ENCODE measurements at places on chromosomes 6 and 20.
A peak's percentile ranks its signal among the peaks of the same experiment; 100 is the strongest.

- no peak for DNase-seq
These were observed 19.6 kb downstream of the RRBP1 start for GRCh38 chr20:17662333-17663039.

- no peak for DNase-seq
These were observed 43.0 kb upstream of the PTGIS start for GRCh38 chr20:49610691-49611538.

DNA sequence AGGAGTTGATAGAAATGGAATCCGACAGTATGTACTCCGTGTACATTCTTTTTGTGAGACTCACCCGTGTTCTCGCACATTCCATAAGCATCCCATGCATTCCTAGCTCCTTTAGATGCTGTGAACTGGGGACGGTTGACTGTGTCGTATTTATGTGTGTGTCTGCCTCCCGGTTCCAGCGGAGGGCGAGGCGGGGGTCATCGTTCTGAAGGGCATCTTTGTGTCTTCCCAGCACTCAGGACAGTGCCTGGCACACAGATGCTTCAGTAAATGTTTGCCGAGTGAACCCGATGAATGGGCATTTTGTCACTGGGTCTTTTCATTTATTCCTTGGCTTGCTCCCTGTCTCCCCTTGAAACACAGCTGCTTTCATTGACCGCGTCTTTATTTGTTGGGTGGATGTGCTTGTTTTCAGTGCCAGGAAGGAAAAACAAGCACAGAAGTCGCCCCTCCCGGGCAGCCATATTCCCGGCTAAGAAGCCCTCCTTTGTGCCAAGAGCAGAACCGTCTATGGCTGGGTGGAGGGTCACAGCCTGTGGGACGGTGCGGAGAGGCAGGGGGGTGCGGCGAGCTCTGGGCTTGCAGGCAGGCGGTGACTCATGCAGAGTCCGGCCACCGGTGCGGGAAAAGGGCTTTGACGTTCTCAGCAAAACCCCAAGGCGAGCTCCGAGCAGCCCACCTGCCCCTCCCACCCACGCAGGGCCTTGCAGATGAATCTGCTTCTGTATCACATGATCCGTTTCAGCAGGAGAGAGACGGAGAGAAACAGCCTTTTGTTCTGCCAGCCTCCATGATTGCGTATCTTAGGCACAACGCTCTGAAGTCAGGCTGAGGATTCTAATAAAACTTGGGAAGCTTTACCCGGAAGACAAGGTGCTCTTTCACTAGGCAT, 11.2 kb upstream of the PSMG4 start:
- DNase-seq = peak; percentile 75

DNA sequence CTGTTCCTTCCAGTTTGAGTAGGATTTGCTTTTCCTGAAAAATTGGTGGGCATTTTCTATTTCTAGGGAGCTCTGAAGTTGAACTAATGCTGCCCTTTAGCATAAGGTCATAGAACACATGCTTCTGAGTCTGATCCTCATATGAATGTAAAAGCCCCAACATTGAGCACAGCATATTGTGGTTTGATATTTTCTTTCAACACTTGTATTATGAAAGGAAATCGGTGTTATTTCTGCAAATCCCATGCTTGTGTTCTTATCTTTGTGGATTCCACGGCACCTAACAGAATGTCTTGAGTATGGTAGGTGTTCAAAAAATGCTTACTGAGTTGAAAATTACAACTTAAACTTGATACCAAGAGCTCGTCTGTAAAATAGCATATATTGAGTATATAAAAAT, 85.8 kb downstream of the TRMT11 start:
- DNase-seq = no peak

Measured in amniotic stem cell (primary cell).